ENCODE measurements at places on chromosomes 7 and 10. TPM values are rescaled to one million over a fixed set of nuclear protein-coding genes. Genes with fewer than 3 reads are reported as not detected.

CDH23 gene
- under 0.01 TPM for total RNA-seq

TWIST1 gene
- under 0.01 TPM for total RNA-seq

PRR15 gene
- total RNA-seq, result 0.48 TPM

VWDE gene
- not detected for total RNA-seq

MBL2 gene
- total RNA-seq, result not detected

CABCOCO1 gene
- total RNA-seq, result 0.76 TPM

FANK1 gene
- total RNA-seq, result 2.5 TPM

GIMAP7 gene
- 31.6 TPM for total RNA-seq

C10orf143 gene
- total RNA-seq, result 1.6 TPM

IRF5 gene
- 0.65 TPM for total RNA-seq

NUTM2E gene
- 0.38 TPM for total RNA-seq

EPHB6 gene
- total RNA-seq, result 2.0 TPM

PTPN20 gene
- total RNA-seq, result 0.19 TPM

GJD4 gene
- not detected for total RNA-seq

CCDC172 gene
- not detected for total RNA-seq

SFRP4 gene
- not detected for total RNA-seq

PDAP1 gene
- total RNA-seq, result 67.6 TPM

PLEKHA1 gene
- total RNA-seq, result 44.7 TPM

SPDYE8 gene
- not detected for total RNA-seq

C10orf95 gene
- not detected for total RNA-seq

PTPRN2 gene
- 1.4 TPM for total RNA-seq

TUBB8 gene
- total RNA-seq, result not detected

PTPRE gene
- total RNA-seq, result 167 TPM

LRRN3 gene
- total RNA-seq, result not detected

SPDYE5 gene
- not detected for total RNA-seq

ZNF117 gene
- total RNA-seq, result 32.7 TPM

RPEL1 gene
- total RNA-seq, result 0.33 TPM

NODAL gene
- not detected for total RNA-seq

Data from vein endothelial cell (primary cell).